ENCODE measurements at places on chromosomes 16 and 17.

DNA sequence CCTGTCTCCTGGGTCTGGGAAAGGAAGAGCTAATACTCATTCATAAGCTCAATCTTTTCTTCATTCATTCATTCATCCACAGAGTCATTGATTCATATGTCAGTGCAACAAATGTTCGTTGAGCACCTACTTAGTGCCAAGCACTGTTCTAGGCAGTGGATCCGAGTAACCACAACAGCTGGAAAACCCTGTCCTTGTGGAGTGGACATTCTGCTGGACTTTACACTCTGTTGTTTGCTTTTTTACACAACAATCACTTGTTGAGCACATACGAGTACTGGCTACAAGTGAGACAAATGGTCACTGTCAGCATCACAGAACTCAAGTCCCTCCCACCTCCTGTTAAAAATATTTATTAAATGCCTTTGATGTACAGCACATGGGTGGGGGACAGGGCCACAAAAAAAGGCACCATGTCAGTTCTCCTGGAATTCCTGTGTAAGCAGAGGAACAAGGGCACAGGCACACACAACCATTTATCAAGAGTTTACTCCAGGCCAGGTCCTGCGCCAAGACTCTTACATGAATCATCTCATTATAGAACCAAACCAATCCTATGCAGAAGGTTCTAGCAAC lies 46.9 kb downstream of the TEKT5 start:
- no peak for DNase-seq

DNA sequence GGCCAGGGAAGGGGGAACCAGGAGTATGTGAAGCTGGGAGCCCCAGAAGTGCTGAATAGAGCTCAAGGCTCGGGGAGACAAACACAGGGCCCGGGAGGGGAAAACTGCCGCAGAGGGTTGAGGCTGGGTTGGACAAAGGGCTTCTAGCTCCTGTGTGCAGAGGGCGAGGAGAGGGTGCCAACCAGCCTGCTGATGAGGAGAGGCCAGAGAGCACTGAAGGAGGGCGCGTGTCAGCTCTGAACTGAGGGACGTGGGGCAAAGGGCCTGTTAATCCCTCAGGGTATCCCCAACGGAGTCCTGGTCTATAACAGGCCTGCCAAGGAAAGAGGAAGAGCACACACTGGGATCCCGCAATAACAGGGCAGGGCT lies 151.3 kb downstream of the C16orf78 start:
- DNase-seq = no peak

- no peak for DNase-seq
Observed at GRCh38 chr17:67718325-67718941, 697 bp downstream of the NOL11 start.

- DNase-seq = no peak
Observed at GRCh38 chr16:1333854-1334700, 632 bp downstream of the BAIAP3 start.

GRCh38 chr16:69108064-69108904 lies 2.8 kb downstream of the HAS3 start:
- DNase-seq = no peak

GRCh38 chr17:10624969-10625368 lies 32.1 kb downstream of the MYH3 start:
- DNase-seq = peak; percentile 21

GRCh38 chr16:87487361-87487924 lies 5.4 kb downstream of the ZCCHC14 start:
- peak; percentile 61 for DNase-seq

DNA sequence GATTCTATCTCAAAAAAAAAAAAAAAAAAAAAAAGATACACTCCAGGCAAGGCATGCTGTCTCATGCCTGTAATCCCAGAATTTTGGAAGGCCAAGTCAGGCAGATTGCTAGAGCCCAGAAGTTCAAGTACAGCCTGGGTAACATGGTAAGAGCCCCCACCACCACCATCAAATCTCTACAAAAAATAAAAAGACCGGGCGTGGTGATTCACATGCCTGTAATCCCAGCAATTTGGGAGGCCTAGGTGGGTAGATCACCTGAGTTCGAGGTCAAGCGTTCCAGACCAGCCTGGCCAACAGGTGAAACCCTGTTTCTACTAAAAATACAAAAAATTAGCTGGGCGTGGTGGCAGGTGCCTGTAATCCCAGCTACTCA lies 1.8 kb upstream of the ACLY start:
- DNase-seq = no peak

DNA sequence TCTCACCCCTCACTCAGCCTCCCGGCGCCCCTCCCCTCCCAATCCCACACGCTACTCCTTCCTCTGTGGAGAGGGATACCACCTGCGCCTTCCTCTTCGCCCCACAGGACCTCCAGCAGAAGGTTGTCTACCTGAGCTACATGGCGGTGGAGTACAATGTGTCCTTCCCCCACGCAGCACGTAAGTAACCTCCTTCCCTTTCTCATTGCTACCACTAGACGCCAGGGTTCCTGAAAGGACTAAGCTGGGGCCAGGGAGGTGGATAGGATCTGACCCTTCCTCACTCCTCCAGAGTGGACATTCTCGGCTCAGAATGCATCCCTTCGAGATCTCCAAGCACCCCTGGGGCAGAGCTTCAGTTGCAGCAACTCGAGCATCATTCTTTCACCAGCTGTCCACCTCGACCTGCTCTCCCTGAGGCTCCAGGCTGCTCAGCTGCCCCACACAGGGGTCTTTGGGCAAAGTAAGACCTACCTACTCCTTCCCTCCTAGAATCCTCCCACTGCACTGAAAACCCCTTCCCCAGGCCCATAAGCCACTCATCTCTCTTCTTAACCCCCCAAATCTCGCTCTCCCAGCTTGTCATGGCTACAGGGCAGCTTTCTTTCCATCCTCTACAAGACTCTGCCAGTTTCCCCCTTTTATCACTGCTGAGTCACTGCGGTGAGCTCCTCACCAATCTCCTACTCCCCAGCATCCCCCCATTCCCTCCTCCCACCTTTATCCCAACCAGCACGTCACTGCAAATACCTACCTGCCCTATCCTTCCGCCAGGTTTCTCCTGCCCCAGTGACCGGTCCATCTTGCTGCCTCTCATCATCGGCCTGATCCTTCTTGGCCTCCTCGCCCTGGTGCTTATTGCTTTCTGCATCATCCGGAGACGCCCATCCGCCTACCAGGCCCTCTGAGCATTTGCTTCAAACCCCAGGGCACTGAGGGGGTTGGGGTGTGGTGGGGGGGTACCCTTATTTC lies 1.5 kb downstream of the CD68 start:
- DNase-seq = no peak

GRCh38 chr16:81127051-81127450 lies 30.9 kb upstream of the GCSH start:
- DNase-seq = no peak

All from psoas muscle (tissue), 8 donors.